ENCODE measurements at places on chromosomes 6 and 20.
A peak's percentile ranks its signal among the peaks of the same experiment; 100 is the strongest.

DNA sequence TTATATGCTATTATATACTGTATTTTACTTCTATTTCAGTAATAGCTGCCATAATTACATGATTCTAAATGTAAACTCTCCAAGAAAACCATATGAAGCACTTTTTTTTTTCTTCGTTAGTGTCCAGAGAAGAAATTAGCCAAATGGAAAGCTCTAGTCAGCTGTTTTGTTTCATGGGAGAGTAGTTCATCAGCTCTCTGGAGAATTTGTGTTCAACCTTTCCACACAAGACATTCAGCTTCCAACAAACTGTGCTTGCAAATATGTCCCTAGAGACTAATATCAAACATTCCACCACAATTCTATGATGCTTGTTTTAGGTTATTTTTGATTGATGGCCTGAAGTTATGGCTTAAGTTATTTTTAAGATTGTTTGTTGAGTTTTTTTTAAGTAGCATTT is 19.5 kb downstream of the FHL5 start:
- DNase-seq: no peak

GRCh38 chr6:116512111-116512559 is 696 bp downstream of the CALHM5 start:
- DNase-seq: no peak

DNA sequence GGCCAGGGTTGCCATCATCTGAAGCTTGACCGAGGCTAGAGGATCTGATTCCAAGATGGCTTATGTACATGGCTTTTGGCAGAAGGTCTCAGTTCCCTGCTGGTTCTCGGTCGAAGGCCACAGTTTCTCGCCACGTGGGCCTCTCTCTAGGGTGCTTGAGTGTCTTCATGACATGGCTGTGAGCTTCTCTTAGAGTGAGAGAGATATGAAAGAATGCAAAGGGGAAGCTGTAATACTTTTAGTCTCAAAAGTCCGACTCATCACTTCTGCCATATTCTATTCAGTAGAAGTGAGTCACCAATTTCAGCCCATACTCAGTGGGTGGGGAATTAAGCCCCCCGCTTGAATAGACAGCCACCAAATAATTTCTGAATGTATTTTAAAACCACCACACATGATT is 94.2 kb downstream of the UTRN start:
- no peak for DNase-seq

GRCh38 chr6:53645859-53646258 is 19.7 kb downstream of the KLHL31 start:
- no peak for DNase-seq

DNA sequence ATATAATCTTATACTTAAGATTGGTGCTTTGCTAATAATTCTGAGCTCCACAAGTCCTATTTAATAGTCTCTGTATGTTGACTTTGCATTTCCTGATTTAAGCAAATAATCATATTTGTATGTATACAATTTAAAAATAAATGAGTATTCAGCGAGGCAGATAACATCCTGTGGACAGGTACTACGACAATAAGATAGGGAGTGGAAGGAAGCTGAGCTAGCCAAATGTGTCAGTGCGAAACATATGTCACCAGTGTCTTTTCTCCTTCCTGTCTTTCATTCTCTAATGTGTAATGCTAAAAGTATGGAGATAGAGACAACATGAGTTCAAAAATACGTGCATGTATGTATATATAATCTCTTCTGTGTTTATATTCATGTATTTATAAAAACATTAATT is 359.6 kb upstream of the KCNQ5 start:
- DNase-seq: no peak

GRCh38 chr6:34242252-34243130 is 5.8 kb downstream of the HMGA1 start:
- no peak for DNase-seq

DNA sequence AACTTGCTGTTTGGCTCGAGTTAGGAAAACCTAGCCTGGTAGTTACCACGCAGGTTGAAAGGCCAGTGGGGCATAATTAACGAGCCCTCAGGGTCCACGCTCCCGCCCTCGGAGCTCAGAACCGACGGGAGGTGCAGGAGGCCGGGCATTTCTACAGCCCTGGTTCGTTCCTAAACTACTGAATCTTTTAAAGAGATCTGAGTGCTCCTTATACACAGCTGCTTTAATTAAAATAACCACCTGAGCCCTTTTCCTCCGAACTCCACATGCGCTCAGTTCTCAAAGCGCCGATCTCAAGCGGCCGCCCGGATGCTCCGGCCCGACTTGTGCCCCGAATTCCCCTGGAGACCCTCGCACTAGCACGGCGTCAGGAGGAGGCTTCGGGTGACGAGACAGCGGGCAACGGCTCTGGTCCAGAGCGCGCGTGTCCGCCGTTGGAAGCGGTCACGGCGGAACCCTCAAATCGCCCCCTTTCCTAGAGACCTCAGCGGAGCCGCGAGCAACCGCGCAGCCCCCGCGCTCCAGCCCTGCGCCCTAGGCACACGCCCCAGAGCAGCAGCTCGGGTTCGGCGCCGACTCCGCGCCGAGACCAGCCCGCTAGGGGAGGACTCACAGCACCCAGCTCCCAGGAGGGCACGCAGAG is 397 bp downstream of the WDR27 start:
- no peak for DNase-seq

- no peak for DNase-seq
These were observed 25.4 kb downstream of the FBXO9 start for GRCh38 chr6:53090576-53090975.

- no peak for DNase-seq
These were observed 165.8 kb downstream of the ZFAND3 start for GRCh38 chr6:37985355-37985754.

GRCh38 chr6:2102316-2102883 is 143.0 kb downstream of the GMDS start:
- no peak for DNase-seq

GRCh38 chr6:37109714-37110499 is 60.0 kb upstream of the PIM1 start:
- peak; percentile 80 for DNase-seq

GRCh38 chr20:55160037-55160436 is 684.6 kb downstream of the DOK5 start:
- no peak for DNase-seq
